ENCODE measurements at places on chromosomes 5 and 9. TPM values are rescaled to one million over a fixed set of nuclear protein-coding genes. Genes with fewer than 3 reads are reported as not detected.

Gene CETN3
- total RNA-seq: 45.3 TPM

Gene NUTM2F
- not detected for total RNA-seq

Gene DIPK1B
- total RNA-seq: not detected

Gene PFN3
- not detected for total RNA-seq

Gene PDE6A
- not detected for total RNA-seq

Gene SPAG8
- total RNA-seq: 1.1 TPM

Gene KLHL9
- total RNA-seq: 18.3 TPM

Gene SLC45A2
- total RNA-seq: not detected

Gene PCDHGC5
- total RNA-seq: not detected

Gene FAM169A
- total RNA-seq: 9.3 TPM

Gene PCDHGB3
- 0.07 TPM for total RNA-seq

Gene PTPRD
- not detected for total RNA-seq

Gene F2RL2
- not detected for total RNA-seq

Gene ENHO
- total RNA-seq: 0.27 TPM

Gene TLX3
- total RNA-seq: not detected

Gene PCDHGB1
- total RNA-seq: not detected

Gene DBH
- total RNA-seq: not detected

Gene EFCAB9
- not detected for total RNA-seq

Gene OR4F3
- total RNA-seq: not detected

Gene TAF11L5
- total RNA-seq: not detected

Gene ORM2
- not detected for total RNA-seq

Gene MYMK
- total RNA-seq: not detected

Gene AFAP1L1
- total RNA-seq: 0.07 TPM

Gene SHOC1
- total RNA-seq: not detected

Gene PCDHB16
- total RNA-seq: not detected

Gene MEF2C
- total RNA-seq: not detected

Gene BNC2
- not detected for total RNA-seq

Gene IL4
- total RNA-seq: not detected

Gene IL17B
- total RNA-seq: not detected

Gene SLC4A9
- 0.12 TPM for total RNA-seq

Gene FUT7
- not detected for total RNA-seq

Gene NUTM2G
- total RNA-seq: not detected

Gene PMPCA
- 69.2 TPM for total RNA-seq

Gene INSL6
- not detected for total RNA-seq

Gene DDX46
- 48.0 TPM for total RNA-seq

Gene ISL1
- total RNA-seq: not detected

Gene FCN2
- not detected for total RNA-seq

Gene NIPBL
- 38.3 TPM for total RNA-seq

Gene KLF9
- total RNA-seq: 45.0 TPM
